NCI-H1436 (cell line): ENCODE measurements at places on chromosomes 16 and 17.

GRCh38 chr17:79385962-79386563 is 224.8 kb downstream of the RBFOX3 start:
- DNase-seq: no peak

DNA sequence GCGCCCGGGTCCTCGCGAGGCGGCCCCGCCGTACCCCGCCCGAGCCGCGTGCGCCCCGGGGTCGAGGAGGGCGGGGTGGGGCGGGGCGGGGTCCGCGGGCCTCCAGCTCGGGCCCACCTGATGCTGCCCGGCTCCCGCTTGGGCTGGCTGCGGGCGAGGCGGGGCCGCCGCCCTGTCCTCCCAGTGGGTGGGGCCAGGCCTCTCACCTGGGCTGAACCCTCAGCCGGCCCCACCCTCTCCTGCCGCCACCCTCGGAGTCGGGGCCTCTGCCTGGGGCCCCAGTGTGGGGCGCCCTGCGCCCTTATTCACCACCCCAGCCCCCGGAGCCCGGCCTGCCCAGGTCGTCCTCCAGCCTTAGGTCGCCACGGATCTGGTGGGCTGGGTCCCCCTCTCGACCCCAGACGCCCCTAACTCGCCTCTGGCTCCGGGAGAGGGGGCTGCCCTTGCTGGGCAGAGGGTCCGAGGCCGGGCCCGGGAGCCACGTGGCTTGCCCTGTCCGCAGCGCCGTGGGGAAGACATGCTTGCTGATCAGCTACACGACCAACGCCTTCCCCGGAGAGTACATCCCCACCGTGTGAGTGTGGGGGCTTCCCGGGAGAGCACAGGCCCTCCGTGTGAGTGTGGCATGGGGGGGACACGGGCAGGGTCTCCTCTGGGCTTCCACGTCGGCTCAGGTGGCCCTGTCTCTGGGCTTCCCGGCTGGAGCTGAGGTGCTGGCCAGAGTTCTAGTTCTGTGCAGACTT is 578 bp downstream of the RAC3 start:
- DNase-seq: peak; percentile 62

DNA sequence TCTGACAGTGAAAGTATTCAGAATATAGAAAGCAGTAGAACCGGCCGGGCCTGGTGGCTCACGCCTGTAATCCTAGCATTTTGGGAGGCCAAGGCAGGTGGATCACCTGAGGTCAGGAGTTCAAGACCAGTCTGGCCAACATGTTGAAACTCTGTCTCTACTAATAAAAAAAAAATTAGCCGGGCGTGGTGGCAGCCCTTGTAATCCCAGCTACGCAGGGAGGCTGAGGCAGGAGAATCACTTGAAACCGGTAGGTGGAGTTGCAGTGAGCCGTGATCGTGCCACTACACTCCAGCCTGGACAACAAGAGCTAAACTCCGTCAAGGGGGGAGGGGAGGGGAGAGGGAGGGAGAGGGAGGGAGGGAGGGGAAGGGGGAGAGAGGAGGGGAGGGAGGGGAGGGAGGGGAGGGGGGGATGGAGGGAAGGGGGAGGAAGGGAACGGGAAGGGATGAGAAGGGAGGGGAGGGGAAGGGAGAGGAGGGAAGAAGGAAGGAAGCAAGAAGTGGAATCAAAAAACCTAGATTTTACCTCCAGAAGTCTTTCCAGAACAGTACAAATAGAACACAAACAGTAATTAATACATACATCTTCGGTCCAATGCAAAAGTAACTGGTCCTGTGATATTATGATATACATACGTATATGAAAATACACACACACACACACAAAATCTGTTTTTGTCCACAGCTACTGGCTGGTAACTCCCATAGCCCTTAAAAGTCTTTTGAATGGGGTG is 10.9 kb upstream of the NT5C start:
- DNase-seq: no peak

GRCh38 chr16:26220894-26221293 is 529.1 kb downstream of the HS3ST4 start:
- DNase-seq: no peak

DNA sequence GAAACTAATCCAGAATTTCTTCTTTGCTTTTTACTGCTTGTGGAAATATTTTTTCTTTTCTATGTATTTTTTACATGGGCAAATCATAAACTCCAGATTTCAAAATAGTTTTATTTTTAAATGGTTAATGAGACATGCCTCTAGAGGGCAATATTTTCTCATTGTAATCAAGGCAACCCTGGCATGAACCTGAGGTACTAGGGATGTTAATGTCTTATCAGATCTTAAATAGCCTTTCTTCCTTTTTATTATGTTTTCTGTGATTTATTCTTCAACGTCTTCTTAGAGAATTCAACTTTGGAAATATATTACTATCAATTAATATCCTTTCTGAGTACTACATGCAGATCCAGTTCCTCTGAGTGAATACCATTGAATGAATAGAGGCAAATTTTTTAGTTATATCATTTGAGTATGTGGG is 324.7 kb downstream of the BCAS3 start:
- DNase-seq: peak; percentile 45

DNA sequence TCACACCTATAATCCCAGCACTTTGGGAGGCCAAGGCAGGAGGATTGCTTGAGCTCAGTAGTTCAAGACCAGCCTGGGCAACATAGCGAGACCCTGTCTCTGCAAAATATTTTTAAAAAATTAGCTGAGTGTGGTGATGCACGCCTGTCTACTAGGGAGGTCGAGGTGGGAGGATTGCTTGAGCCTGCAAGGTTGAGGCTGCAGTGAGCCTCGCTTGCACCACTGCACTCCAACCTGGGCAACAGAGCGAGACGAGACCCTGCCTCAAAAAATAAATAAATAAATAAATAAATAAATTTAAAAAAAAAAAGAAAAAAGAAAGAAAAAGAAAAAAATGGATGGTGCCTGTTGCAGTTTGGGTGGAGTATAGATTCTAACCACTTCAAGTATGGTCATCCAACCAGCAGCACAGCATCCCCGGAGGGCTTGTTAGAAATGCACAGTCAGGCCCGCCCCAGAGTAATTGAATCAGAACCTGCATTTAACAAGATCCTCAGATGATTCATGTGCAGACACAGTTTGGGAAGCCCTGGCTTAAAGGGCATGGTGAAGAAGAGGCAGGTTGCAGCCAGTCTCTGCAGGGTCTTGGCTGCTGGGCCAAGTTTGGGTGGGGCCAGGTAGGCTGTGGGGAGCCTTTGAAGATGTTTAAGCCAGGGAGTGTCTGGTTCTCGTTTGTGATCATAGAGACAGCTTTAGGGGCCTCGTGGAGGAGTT is 40.8 kb downstream of the MRC2 start:
- DNase-seq: peak; percentile 27

DNA sequence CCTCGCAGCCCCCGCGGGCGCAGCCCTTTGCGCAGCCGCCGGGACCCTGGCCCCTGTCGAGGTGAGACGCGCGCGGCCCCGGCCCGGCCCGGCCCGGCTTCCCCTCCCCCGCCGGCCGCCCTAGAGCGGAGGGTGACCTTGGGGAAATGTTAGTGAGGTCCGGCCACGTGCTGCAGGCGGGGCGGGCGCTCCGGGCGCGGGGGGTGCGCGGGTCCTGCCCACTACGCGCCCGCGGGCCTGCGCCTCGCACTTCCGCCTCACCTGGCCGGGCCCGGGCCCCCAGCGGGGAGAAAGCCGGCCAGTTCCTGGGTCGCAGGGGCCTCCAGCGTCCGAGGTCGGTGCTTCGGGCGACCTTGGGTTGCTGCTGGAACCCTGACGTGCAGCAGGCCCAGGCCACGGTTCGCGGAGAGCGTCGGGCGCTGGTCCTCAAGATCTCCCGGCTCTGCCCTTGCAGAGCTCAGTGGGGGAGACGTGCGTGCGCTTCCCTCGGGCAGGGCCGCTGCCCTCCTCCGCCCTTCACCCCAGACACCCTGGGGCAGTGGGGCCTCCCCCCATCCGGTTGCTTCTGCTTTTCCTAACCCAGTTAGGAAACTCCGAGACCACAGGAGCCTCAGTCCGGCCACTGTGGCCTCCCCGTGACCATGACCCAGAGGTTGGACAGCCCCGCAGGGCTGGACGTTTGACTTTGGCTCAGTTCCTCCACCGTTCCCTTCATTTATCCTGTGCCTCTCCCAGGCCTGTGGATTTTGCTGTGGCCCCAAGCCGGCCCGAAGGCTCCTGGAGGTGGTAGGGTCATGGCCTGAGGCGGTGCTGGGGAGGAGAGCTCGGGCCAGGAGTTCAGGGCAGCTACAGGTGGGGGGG is 791 bp downstream of the MCRIP2 start:
- DNase-seq: no peak

DNA sequence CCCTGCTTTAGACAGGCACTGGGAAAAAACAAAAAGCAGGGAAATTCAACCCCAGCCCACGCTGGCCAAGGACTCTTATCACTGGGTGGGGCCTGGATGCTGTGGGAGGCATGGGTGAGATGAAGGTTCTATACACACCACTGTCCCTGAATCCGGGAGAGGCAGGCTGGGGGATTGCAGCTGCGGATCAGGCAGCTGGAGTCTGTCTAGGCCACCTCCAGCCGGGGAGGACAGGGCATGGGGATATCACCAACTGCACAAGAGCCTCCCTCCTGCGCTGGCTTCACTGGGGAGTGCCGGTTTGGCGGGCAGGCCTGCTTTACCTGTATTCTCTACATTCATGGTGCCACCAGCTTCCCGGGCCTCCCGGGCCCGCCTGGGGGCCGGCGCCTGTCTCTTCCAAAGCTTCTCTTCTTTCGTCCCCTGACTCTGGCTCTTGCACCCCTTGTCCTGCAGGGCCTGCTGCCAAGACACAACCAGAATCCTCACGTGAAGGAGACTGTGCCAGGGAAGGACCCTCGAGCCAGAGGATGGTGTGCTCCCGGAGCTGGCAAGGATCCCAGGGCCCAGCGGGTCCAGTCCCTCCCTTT is 13.9 kb downstream of the KIFC3 start:
- no peak for DNase-seq

- no peak for DNase-seq
Observed at GRCh38 chr17:49071106-49071505, 61.5 kb upstream of the B4GALNT2 start.

- DNase-seq: no peak
Observed at GRCh38 chr16:23423496-23424049, 29.4 kb downstream of the COG7 start.

DNA sequence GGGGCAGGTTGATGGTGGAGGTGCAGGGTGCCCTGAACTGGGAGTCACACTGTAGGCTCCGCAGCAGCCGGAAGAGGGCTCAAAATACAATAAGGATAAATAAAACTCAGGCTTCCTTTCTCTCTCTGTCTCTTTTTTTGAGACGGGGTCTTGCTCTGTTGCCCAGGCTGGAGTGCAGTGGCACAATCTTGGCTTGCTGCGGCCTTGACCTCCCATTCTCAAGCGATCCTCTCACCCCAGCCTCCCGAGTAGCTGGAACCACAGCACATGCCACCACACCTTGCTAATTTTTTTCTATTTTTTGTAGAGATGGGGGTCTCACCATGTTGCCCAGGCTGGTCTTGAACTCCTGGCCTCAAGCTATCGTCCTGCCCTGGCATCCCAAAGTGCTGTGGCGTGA is 32.9 kb upstream of the NPTX1 start:
- no peak for DNase-seq

GRCh38 chr16:1374418-1375297 is 22.9 kb downstream of the GNPTG start:
- no peak for DNase-seq

DNA sequence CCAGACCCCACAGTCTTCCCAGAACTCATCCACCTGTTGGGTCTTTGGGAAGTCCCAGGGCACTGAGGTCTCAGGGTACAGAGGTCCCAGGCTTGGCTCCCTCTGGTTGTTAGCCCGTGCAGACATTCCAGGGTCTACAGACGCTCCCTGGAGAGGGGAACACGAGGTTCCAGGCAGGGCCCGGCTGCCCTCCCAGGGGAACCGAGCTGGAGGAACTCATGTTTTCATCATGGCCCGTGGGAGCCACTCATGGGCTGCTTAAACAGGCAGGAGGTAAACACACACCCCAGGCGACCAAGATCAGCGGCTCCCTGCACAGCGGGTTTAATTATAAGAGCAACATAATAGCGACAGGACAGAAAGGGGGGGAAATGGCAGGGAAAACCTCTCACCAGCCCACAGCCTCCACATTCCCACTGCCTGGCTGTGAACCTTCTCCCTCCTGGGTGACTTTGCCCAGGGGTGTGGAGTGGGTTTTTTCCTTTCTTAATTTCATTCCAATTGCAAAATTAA is 36.5 kb downstream of the TRARG1 start:
- DNase-seq: peak; percentile 84

DNA sequence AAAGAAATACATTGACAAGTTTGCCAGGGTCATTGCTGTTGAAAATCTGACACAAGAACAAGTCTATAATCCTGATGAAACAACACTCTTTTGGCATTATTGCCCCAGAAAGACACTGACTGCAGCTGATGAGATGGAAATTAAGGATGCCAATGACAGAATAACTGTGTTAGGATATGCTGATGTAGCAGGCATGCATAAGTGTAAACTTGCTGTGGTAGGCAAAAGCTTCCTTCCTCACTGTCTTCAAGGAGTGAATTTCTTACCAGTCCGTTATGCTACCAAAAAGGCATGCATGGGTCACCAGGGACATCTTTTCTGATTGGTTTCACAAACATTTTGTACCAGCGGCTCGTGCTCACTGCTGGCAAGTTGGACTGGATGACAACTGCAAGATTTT is 10.5 kb downstream of the GDPD1 start:
- DNase-seq: no peak

- DNase-seq: no peak
Observed at GRCh38 chr17:79721993-79722671, 8.6 kb upstream of the ENPP7 start.

DNA sequence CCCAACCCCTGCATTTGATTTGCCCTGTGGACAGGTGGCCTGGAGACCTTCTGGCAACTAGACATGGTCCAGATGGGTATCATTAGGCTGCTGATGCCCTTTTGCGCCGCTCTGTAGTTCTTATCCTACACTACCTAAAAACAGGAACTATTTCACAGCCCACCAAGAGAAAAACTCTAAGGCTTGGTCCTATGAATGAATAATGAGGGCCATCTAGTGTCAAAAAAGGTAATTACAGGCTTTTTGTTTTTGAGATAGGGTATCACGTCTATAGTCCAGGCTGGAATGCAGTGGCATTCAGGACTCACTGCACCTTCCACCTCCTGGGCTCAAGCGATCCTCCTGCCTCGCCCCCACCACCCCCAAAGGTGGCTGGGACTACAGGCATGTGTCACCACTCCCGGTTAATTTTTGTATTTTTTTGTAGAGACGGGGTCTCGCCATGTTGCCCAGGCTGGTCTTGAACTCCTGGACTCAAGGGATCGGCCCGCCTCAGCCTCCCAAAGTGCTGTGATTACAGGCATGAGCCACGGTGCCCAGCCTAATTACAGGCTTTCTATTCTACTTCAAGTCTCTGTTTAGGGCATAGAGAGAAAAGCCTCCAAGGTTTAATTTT is 20.9 kb downstream of the COIL start:
- DNase-seq: peak; percentile 63

GRCh38 chr17:76123191-76123499 is 17.9 kb downstream of the FOXJ1 start:
- DNase-seq: no peak

- no peak for DNase-seq
Observed at GRCh38 chr17:30503558-30503957, 26.4 kb downstream of the GOSR1 start.

GRCh38 chr16:26051063-26051462 is 359.3 kb downstream of the HS3ST4 start:
- no peak for DNase-seq

GRCh38 chr16:7689234-7689633 is 356.6 kb downstream of the RBFOX1 start:
- no peak for DNase-seq

GRCh38 chr17:72183194-72183685 is 62.4 kb downstream of the SOX9 start:
- no peak for DNase-seq
